ENCODE measurements at places on chromosomes 5 and 9.
A peak's percentile ranks its signal among the peaks of the same experiment; 100 is the strongest.

DNA sequence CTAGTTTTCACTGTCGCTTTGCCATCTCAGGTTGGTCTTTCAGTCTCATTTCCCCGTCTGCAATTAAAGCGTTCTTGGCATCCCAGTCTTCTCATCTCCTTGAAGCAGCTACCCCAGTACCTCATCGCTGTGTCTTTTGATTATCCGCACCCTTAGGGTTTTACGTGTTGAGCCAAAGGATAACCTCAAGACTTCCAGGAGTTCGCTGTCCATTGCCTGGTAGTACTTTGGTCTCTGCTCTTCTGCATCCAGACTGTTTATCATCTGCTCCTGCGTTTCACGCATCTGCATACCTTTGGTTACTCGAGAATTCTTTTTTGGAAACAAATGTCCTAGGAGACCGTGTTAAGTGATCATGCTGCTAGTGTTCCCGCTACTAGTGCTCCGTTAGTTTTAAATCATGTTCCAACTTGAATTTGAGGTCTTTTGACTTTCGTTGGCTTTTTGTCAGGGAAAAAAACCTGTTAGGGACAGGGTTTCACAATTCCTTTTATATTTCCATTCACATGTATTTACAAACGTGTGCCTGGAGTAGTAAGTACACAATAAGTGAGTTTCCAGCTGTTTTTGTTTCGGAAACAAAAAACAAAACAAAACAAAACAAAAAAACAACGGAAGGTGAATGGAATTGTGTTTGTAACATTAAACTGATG lies 888 bp downstream of the RABGAP1 start:
- DNase-seq = peak; percentile 38

DNA sequence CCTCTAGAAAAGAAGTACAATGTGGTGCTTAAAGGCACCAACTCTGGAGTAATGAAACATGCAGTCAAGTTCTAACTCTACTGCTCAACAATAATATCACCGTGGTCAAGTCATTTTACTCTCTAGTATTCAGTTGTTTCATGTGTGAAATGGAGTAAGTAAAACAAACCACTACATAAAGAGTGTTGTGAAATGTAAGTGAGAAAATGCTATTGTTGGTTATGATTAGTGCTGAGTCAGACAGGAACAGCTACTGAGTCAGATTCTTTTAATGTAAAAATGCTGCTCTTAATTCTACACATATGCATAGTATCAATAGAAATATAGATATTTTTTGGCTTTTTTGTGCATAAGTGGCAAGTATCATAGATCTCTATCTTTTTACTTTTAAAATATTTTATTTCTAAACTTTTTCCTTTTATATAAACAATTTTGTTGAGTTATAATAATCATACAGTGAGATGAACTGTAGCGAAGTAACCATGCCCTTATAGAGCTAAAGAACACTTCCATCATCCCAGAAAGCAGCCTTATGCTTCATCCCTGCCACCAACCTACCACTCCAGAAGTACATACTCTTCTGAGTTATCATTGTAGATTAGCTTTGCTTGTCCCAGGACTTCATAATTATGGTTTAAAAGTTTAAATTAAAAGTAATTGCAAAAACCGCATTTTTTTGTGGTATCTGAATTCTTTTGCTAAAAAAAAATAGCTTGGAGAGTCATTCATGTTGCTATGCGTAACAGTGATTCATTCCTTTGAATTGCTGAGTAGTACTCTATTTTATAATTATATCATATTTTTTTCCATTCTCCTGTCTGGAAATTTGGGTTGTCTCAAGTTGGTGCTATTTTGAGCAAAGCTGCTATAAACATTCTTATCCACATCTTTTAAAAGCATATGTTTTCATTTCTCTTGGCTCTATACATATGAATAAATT lies 548.2 kb upstream of the CLINT1 start:
- peak; percentile 86 for DNase-seq

DNA sequence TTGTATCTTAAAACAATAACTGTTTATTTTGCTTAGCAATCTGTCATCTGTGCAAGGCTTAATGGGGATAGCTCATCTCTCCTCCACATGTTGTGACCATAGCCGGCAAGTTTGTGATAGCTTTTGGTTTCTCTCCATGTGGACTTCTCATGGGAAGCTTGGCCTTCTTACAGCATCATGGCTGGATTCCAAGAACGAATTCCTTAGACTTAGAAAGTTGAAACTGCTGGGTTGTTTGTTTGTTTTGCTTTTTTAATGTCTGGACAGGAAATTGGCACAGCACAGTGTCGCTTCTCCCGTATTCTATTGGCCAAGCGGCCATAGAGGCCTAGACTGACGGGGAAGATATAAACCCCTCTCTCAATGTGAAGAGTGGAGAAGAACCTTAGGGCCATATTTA lies 61.0 kb upstream of the PRDM9 start:
- DNase-seq = no peak

DNA sequence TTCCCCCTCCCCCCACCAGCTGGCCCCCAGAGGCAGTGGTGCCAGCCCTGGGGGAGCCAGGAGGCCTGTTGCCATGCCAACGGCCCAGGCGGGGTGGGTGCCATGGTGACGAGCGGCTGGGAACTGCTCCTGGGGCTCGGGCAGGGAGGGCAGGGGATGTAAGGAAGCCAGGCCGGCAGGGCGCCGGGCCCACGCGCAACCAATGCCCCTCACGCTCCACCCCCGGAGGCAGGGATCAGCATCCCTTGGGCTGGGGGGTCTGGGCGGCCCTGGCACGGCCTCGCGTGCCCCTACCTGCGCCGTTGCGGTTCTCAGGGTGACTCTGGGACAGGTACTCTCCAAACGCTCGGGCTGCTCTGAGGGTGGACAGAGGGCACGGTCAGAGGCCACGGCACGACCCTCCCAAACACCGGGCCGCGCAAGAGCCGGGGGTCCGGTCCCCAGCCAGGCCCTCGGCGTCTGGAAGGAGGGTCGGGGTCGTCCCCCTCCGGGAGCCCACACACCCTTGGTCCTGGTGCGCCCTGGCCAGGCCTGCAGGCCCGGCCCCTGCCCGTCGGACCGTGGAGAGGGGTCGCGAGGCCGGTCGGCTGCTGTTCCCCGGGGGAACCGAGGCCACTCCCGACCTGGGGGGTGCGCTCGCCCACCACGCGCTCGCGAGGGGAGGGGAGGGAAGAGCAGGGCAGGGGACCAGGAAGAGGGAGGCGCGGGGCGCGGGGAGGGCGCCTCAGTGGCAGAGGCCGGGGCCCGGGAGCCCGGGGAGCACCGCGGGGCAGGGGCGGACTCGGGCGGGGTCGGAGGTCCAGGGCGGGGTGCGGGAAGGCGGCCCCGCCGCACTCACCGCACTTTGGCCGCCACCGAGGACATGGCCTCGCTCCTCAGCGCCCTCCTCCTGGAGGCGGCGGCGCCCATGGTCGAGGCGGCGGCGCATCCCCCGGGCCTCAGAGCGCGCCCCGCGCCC lies 661 bp downstream of the NSMF start:
- DNase-seq = no peak

- no peak for DNase-seq
Measured at GRCh38 chr5:88248743-88249540, 19.7 kb downstream of the TMEM161B start.

- no peak for DNase-seq
Measured at GRCh38 chr9:18936094-18936871, 96.7 kb downstream of the SAXO1 start.

GRCh38 chr5:38362713-38363112 lies 104.4 kb downstream of the EGFLAM start:
- no peak for DNase-seq

DNA sequence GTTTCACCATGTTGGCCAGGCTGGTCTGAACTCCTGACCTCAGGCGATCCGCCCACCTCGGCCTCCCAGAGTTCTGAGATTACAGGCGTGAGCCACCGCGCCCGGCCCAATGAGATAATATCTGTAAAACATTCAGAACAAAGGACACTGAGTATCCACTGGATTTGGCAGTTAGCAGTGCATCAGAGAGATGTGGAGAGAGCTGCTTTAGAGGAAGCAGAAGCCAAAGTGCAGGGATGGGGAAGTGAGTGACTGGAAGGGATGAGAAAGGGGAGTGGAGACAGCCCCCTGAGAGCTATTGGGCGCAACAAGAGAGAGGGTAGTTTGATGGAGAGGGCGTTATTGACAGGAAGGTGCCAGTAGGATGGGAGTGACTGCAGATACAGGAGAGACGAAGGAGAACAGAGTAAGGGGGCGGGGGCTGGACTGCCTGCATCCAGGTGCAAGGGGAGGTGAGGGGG lies 157.5 kb upstream of the SHB start:
- no peak for DNase-seq

GRCh38 chr9:27394826-27395201 lies 97.9 kb upstream of the EQTN start:
- DNase-seq = no peak

DNA sequence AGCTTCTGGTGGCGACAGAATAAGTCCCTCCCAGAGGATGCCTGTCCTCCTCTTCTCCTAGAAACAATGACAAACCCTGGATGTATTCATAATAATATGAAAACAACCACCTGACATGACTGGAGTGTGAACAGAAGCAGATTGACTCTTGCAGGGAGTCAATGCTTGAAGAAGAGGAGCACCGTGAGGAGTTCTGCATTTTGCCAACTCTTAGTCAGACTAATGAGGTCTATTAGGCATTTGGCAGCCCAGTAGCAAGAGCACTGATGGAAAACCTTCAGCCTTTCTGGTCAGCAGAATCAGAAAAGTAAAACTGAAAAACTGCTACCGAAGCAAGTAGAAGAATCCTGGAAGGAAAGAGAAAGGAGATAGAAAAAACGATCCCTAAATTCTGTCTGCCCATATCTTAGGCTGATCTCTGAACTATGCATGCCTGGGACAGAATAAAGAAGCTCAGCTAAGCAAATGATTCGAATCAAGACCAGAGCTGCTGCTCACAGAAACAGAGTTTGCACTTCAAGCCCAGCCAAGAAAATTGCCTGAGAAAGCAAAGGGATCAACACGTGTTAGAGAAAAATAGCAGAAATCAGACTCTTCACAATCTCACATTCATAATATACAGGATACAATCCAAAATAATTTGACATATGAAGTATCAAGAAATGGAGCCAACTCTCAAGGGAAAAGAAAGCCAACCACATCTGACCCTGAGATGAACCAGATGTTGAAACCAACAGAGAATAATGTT lies 69.5 kb upstream of the OSMR start:
- DNase-seq = peak; percentile 14

- peak; percentile 77 for DNase-seq
Measured at GRCh38 chr5:130541617-130542221, 623.3 kb downstream of the HINT1 start.

GRCh38 chr9:92612292-92612691 lies 57.6 kb downstream of the IPPK start:
- DNase-seq = no peak

DNA sequence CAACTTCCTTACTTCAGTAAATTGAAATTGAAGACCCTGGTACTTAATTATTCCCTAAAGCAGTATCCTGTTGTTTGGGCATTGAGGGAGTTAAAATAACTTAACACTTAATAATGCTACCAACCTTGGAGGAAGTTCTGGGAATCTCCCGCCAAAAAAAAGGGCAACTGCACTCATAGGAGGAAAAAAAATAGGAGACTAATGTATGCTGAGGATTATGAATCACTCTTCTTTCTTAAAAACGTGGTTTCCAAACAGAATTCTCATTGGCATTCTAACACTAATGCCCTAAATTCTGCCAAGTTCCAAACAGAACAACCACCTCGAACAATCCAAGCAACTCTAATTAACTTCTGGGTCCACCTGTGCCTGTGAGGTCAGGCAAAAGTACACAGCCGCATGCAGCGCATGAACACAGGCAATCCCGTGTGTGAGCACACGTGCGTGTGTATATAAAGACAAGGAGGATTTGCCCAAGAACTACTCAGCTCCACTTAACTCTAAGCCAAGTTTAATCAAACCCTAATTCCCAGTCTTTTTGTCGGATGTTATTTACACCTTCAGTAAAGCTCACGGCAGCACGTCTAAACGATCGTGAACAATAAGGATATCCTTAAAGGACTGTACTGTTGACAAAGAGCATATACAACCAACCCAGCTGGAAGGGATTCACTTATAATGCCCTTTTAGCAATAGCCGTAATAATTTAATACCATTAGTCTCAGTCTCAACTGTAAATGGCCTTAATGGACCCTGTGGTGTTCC lies 78.4 kb downstream of the EBF1 start:
- DNase-seq = no peak

- DNase-seq = peak; percentile 70
Measured at GRCh38 chr9:127835991-127836516, 18.4 kb downstream of the ENG start.

DNA sequence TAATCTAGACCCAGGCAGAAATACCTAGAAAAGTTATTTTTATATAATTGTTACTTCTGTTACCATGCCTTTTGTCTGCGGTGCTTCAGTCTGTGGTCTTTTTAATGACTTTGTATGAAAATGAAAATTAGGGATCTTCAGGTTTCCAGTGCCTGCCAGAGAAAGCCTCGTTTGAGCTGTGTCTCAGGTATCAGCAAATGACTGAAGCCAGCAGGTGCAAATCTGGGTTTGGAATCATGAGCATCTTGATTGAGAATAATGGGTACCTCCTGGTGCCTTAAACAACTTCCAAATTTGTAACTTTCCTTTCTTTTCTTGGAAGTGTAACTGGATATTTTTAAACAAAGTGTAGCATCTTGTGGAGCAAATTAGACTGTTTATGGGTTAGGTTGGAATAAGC lies 4.3 kb downstream of the ZBTB34 start:
- no peak for DNase-seq

- DNase-seq = no peak
Measured at GRCh38 chr5:138275379-138275782, 960 bp upstream of the GFRA3 start.

DNA sequence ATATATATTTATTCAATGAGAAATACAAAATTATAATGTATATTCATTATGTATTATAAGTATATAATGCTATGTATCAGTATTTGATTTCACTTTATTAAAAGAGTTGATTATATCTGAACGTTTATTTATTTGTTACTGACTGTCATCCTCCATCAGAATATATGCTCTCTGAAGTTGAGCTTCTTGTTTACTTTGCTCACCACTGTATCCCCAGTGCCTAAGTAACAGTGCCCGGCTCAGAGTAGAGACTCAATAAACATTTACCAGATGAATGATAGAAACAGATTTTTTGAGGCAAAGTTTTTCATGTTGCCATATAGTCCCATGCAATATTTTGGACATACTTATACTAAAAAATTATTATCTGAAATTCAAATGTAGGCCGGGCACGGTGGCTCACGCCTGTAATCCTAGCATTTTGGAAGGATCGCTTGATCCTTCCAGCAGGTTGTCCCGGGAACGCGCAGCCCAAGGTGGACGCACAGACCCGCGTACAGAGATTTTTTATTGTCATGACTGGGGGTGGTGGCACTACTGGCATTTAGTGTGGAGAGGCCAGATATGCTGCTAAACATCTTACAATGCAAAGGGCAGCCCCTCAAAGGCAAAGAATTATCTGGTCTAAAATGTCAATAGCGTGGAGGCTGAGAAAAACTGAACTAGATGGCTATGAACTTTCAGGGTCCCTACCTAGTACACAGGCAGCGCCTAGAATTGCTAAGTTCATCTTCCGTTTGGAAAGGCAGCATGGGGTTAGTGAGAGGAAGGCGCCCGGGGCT lies 761 bp upstream of the DNAJC25 start:
- no peak for DNase-seq

DNA sequence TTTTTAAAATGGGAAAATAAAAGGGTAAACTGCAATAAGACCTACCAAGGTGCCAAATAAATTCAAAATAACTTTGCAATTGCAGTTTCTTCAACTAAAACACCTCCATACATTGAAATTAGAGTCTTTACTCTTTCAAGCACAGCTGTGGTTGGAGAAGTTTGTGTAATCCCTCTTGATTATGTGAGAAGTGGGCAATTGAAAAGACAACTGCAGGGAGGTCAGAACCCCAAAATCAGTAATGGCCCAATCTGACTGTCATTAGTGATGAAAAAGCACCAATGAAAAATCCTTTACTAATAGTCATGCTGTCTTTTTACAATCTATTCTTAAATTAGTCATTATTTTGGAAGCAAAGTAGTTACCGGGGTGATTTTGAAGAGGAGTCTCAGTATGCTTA lies 116.7 kb upstream of the RGMB start:
- no peak for DNase-seq

Measured in fibroblast of skin of scalp (primary cell).